Fibroblast of villous mesenchyme (primary cell): ENCODE measurements at places on chromosomes 1 and 21.
A peak's percentile ranks its signal among the peaks of the same experiment; 100 is the strongest.

- DNase-seq = peak; percentile 87
Observed at GRCh38 chr1:154975409-154976059, 1.1 kb downstream of the CKS1B start.

DNA sequence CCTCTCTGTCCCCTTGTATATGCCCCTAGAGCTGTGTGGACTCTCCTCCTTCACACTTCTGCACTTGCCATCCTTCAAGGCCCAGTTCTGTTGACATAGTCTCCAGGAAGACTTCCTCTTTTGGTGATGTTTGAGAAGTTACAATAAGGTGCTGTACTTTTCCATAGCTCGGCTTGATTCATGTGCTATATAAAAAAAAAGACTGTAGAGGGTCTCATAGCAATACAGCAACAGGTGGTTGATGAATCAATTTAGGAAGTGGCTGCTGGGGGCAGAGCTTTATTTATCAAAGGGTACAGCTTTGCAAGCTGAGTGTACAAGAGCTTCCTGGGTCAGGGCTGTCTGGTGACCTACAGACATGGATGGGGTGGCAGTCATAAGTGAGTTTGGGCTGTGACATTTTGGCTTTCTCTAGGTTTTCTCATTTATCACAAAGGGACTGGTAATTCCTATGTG is 102.7 kb downstream of the RUNX1 start:
- DNase-seq = no peak

DNA sequence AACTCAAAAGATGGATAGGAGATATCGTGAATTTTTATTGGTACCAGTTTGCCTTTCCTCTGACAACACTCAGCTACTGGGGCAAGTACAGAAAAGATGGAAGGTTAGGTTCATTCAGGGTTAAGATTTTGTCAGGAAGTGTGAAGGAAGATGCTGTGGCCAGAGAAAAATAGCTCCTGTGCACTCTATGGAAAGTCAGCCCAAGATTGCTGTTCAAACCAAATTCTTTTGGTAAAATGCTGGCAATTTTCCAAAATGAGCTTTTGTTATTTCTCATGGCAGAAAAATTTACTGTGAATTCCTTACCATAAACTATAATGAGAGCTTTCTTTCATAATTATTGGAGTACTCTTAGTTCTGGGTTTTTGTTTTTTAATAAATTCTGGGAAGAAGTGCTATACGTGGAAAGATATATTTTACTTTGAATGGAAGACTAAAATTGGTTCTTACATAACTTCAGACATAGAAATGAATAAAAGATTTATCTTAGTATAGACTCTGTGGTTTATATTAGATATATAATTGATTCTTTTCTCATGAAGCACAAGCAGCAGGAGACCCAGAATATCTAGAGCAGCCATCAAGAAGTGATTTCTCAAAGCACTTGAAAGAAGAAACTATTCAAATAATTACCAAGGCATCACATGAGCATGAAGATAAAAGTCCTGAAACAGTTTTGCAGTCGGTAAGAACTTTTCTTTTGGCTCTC is 112.2 kb downstream of the USP25 start:
- DNase-seq = peak; percentile 44

- no peak for DNase-seq
Observed at GRCh38 chr1:107871259-107871658, 93.7 kb downstream of the VAV3 start.
